ENCODE measurements at places on chromosomes 3 and 15.

DNA sequence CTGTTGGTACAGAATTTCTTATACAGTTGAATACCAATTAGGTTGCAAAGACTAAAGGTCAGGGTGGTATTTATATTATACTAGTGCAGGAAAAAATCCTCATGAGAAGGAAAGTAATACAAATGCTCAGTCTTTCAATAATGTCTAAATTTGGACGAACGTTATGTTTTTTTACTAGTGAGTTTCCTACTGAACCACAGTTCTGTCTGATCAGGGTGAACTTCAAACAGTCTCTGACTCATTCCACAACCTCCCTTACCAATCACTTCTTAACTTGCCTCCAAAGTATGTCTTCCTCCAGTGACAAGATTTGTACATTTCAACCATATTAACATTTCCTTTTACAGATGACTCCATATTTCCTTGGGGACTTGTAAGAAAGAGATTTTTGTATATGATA lies 3.4 kb downstream of the TMEM212 start:
- DNase-seq, result no peak

DNA sequence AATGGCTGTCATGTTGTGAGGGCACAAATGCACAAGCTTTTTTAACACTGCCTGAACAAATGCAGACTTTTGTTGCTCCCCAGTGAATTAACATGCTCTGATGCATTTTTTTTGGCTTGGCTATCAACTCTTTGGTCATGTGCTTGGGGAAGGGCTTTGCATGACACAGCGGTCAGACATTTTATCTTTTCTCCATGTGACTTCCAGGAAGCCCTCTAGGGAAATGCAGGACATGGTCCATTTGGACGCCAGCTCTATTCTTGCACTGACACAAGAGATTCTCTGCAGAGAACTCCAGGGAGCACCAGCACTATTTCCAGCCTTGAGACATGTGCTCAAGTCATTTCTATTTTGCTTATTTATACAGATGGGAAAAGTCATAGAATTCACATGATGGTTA lies 46.2 kb downstream of the NEK11 start:
- no peak for DNase-seq

- no peak for DNase-seq
These were observed 786.2 kb downstream of the SQOR start for GRCh38 chr15:46420990-46421389.

DNA sequence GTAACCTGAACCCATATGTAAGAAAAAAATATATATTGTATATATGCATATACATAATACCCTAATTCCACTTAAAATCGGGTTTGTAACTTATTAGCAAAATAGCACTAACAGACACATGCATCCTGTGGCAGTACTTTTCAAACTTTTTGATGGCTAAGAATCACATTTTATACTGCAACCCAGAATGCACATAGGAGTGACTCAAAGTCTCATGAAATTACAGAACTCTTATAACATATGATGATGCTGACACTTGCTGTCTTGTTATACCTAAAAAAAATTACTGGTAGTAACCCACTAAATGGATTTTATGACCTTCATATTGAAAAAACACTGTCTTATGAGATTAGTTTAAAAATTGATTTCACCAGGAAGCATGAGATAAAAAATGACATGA lies 152.4 kb upstream of the FRMD4B start:
- no peak for DNase-seq

DNA sequence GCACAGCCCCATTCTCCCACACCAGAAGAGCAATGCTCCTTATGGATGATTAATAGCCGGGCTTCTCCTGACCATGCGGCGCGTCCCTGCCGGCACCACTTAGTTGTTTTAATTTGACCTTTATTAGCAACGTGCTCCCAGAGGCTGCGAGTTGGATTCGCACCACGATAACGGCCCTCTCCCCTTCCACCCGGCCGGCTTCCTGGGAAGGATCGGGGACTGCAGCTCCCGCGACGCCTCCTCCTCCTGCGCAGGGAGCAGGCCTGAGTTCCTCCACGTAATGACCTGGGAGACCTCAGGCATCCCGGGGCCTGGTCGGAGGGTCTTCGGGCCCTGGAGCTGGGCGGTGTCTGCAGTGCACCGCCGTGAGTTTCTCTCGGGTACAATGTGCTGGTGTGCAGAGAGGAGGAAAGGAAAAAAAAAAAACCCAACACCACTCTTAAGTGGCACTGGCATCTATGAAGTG lies 243.3 kb upstream of the TOPAZ1 start:
- DNase-seq, result no peak

- DNase-seq, result no peak
These were observed 62.2 kb downstream of the SOX2 start for GRCh38 chr3:181773921-181774320.
